NCI-H510A treated with DMSO at 0.1 percent for 48 hours (cell line): ENCODE measurements at places on chromosomes 1 and 21.

DNA sequence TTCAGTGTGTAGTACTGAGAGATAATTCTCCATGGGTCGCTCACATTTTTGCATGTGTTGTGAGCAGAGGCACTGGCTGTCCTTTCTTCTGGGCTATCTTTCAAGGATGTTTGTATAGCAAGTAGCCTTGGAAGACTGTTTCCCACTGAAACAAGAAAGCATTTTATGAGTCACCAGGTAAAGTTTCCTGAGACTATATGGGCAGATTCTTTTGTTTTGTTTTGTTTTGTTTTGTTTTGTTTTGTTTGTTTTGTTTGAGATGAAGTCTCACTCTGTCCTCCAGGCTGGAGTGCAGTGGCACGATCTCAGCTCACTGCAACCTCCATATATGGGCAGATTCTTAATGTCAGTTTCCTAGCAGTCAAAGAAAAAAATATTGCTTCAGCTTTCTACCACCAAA, 912.6 kb downstream of the TTLL7 start:
- DNase-seq, result no peak

DNA sequence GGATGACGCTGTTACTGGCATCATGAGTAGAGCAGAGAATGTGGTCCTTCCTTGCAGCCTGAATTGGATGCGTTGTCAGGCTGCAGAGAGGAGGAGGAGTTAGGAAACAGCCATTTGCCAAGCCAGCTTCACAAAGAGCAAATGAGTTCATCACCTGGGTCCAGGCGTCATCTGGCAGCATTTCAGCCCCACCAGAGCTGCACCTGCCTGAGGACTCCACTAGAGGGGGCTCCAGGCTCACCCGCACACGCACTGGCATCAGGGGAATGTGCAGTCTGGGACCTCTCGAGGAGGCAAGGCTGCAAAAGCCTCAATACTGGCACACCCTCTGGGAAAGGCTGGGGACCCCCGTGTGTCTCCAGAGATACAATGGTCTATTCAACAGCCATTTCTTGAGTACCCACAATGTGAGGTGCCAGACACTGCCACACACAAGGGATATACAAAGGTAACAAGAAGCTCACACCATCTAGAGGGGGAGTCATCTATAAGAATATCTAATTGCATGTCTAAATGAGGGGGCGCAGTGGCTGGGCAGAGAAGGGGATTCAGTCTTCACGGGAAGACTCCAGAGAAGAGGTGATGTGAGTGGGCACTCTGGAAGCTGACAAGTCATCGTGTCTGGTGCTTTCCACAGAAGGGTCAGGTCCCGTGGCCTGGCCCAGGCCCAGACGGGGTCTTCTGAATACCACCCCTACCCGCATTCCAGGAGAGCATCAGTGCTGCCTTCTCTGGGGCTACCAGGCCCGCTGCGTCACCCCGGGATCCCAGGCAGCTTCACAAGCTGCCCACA, 53.5 kb upstream of the CNTN2 start:
- peak; percentile 45 for DNase-seq

DNA sequence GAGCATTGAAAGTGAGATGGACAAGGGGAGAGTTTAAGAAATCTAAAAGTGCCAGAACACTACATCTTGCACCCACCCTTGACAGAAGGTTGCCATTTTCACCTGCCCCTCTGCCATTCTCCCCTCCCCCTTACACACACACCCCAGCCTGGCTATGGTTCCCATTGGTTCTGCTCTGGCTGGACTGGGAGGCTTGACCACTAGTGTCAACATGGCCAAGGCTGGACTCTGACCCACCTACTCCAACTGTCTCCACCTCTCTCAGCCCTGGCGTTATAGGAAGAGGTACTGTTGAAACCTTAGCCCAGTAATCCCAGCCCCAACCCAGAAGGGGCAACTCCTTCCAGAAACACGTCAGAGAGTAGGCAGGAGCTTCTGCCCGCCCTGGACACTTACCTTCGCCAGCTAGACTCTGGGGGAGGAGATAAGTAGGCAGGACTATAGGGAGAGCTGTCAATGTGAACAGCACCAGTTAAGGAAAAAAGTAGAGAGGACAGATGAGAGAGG, 4.5 kb downstream of the CRTC2 start:
- DNase-seq, result no peak

- DNase-seq, result no peak
Observed at GRCh38 chr1:245263529-245264095, 108.8 kb downstream of the KIF26B start.

DNA sequence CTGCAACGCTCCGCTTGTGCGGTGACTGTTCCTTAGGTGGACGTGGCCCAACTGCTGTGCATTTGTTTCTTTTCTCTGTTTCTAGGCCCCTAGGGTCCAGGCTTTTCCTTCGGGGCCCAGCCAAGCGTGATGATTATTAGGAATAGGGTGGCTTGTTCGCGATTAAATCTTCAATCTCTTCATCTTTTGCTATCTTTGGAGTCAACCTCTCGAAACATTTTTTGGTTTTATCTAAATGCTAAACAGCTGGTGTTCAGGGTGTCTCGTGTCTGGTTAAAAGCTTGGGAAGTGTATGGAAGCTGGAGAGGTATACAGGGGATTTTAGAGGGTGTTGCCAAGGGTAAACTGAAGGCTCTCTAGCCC, 844 bp upstream of the PLD5 start:
- DNase-seq, result no peak

DNA sequence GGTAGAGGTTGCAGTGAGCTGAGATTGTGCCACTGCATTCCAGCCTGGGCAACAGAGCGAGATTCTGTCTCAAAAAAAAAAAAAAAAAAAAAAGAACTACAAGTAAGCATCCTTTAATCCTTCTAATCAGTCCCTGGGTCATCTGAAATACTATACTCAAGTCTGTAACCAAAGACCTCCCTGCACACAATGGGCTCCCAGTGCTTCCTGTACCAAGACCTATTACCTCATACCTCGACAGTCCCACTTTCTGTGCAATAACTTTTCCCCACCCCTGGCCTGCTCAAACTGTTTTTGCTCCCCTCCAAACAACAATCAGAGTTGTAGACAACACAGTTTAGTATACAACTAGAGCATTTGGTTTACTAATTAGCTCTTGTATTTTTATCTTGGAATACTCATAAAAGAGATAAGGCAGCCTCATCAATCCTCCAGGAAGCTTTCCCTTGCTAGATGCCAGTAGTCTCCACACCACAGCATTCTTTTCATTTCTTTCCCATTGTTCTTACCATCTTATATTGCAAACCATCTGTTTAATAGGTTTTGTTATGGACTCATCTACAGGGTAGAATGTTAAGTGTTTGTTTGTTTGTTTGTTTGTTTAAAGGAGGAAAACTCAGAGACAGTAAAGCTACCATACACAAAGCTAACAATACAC, 19.2 kb upstream of the RLF start:
- no peak for DNase-seq

DNA sequence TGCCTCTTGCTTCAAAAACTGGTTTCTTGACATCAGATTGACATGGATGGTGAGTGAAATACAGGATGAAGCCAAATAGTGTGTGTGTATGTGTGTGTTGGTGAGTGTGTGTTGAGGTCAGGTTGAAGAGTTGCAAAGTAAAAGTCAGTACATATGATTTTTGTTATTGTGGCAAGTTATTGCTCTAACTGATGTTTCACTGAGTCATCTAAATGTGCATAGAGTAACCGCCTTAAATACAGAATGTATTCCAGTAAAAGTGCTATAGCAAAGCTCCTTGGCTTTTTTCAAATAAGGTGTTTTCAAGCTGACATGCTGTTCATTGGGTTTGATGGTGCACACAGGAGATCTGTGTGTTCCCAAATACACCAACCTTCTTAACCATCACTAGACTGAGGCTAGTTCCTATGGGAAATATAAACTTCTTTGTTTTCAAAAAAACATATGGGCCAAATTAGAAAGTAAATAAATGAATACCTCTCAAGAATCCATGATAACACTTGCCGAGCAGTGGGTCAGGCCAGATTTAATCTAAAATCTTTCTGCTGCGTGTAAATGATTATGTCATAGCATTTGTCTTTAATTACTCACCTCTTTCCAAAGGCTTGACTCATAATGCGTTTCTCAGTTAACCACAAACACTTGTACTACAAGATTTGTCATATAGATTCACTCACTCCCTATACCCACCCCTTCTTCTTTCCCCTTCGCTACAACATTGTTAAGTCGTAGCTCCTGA, 151.1 kb downstream of the LYPLAL1 start:
- DNase-seq, result no peak

DNA sequence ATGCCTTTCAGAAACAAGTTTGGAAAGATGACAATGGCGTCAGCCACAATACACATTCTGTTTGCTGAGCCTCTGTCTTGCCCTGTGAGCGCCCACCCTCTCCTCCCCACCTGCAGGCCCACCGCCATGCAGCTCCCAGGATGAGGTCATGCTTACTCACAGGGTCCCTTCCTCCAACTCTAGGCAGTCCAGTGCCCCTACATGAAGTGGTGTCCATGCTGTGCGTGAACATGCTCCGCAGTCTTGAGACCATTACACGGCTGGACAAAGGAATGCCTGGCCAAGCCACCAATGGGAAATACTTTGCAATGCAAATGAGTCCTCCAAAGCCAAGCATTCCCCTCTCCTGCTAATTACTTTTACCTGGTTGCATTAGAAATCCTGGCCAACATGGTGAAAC, 92.2 kb downstream of the CD58 start:
- no peak for DNase-seq

- no peak for DNase-seq
Observed at GRCh38 chr1:52676249-52676903, 21.8 kb downstream of the COA7 start.

- no peak for DNase-seq
Observed at GRCh38 chr1:85943945-85944344, 212.6 kb downstream of the COL24A1 start.

DNA sequence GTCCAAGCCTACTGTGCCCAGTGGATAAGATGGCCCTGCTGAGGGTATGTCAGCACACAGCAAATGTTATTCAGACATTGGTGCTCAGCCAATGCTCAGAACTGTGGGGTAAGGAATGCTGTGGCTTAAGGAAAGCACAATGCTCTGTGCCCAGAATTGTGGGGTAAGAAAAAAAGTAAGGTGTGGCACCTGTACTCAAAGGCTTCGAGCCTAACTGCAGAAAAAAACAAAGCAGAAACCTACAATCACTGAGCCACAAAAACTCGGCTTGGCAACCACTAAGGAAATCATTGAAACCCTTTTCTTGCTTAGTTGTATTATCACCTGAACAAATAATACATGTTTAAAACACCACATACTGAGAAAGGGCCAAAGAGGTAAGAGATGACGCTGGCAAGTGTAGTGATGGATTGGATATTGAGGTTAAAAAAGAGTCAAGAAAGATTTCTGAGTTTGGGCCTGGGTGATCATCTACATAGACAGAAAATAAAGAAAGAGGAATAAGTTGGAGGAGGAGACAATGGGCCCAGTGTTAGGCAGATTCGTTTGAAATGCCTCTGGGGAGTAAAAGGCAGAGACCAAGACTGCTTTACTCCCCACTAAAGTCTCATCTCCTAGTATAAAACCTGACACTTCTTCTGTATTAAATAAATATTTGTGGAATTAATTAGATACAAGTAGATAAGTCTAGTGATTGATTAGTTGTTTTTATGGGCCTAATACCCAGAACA, 25.9 kb upstream of the ATP1A1 start:
- DNase-seq, result no peak

DNA sequence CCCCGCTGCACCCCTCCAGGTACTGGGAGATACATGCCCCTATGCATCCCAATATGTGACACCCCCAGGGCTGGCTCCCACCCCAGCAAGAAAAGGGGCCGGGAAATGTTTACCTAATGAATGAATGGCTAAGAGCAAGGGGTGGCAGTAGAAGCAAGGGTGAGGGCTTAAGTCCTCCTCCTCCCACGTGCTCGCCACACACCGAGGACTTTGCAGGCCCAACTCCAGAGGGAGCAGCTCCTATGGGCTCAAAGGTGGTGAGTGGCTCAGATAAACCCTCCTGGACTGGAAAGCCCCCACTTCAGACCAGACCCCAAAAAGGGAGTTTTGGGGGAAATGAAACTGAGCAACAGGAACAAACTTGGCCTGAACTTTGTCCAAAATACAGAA, 11.4 kb downstream of the SLC45A3 start:
- no peak for DNase-seq

DNA sequence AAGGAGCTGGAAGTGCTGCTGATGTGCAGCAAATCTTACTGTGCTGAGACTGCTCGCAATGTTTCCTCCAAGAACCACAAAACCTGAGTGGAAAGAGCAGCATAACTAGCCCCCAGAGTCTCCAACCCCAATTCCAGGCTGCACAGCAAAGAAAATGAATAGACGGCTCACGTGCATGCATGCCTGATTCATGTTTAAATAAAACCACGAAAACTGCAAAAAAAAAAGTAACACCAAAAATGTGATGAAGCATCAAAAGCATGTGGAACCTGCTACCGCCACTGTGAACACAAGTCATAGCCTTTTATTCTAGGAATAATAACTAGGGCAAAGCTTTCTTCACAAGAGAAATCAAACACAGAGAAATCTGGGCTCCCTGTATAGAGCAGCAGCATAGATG, 9.6 kb upstream of the TRNP1 start:
- DNase-seq, result no peak

DNA sequence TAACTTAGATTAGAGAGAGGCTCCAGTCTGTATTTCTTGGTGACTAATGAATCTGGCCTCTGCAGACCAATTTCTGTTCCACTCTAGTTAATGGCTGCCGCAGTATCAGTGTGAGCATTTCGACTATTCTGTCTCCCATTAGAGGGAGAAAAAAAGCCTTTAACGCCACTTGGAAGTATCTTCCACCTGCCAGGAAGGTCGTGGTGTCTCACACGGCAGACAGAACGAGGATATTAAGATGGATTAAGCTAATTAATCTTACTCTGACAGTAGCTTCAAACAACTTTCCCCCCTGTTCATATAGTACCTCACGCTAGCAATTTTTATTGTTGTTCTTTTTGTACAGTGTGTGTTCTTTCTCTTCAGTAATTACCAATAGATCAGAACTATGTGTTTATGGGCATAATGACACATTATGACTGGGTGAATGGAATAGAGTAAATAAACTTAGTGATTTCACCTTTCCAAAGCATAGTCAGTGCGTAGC, 153.8 kb downstream of the ADGRL2 start:
- peak; percentile 44 for DNase-seq

GRCh38 chr1:247322849-247323586, 8.6 kb downstream of the ZNF496 start:
- DNase-seq, result no peak

GRCh38 chr1:202283379-202283844, 58.3 kb downstream of the UBE2T start:
- DNase-seq, result peak; percentile 70

GRCh38 chr1:116699605-116700004, 32.1 kb upstream of the IGSF3 start:
- DNase-seq, result no peak

DNA sequence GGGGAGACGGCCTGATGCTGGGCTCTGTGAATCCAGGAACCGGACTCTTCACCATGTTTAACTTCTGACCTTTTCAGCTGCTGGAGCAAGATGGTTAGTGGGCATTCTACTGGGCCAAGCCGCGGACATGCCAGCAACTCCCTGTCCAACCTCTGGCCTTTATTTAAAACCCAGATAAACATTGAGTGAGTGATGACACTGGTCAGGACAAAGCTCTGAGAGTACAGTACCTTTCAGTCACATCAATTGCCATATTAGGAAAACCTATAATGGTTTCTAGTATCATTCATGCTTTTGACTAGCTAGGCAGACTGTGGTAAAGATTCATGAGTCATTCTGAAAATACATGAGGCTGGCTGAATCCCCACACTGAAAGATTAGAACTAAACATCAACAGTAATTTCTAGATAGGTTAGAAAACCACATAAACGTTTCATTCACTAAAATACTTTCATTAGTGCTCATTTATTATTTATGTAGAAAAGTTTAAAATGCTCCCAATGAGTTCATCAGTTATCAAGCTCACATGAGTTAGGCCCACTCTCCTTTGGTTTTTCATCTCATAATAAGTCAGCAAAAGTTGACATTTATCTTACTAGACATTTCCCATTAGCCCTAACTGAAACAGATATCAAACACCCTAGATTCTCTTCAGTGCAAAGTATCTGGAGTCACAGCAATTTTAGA, 7.1 kb upstream of the ACTA1 start:
- no peak for DNase-seq
